ENCODE measurements at places on chromosomes 13 and 19.

DNA sequence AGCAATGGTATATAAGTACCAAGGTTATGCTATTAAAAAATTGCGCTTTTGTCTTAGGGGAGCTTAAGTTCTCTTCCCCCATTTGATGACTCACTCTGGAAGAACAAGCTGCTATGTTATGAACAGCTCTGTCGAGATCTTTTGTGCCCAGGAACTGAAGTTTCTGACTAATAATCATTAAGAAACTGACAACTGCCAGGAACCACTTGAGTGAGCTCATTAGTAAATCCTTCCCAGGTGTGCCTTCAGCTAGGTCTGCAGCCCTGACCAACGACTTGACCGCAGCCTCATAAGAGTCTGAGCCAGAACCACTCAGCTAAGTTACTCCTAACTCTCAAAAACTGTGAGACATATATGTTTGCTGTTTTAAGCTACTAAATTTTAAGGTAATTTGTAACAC lies 147.8 kb downstream of the SLITRK6 start:
- DNase-seq: no peak

- DNase-seq: no peak
Measured at GRCh38 chr13:99526549-99526948, 25.3 kb downstream of the TM9SF2 start.

GRCh38 chr13:109203587-109203986 lies 574.2 kb downstream of the MYO16 start:
- DNase-seq: no peak

- no peak for DNase-seq
Measured at GRCh38 chr13:26052337-26052736, 521 bp upstream of the SHISA2 start.

GRCh38 chr13:41213919-41214318 lies 19.6 kb upstream of the KBTBD7 start:
- no peak for DNase-seq

- no peak for DNase-seq
Measured at GRCh38 chr19:19652482-19653295, 9.2 kb upstream of the GMIP start.

Data from stimulated activated CD4-positive, alpha-beta T cell treated with anti-CD3 and anti-CD28 coated beads, Interleukin-12 subunit alpha, Interleukin-12 subunit beta, amount 100 ng/mL, for 4 hours (primary cell).